ENCODE measurements at places on chromosomes 3 and 15.

- no peak for DNase-seq
Observed at GRCh38 chr15:50500352-50500751, 46.1 kb downstream of the USP50 start.

- no peak for DNase-seq
Observed at GRCh38 chr15:99268431-99268830, 17.1 kb downstream of the LRRC28 start.

DNA sequence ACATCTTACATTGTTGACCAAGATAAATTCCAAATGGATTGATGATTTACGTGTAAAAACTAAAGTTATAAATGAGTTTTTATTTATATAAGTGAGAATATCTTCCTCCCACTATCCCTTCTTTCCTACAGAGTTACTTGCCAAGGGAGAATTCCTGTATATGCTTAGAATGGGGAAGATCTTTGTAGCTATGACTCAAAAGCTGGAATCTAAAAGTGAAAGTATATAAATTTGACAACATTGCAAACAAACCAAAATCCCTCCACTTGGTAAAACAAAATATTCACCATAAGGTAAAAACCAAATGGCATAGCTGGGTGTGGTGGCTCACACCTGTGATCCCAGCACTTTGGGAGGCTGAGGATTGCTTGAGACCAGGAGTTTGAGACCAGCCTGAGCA is 52.7 kb upstream of the GCNT3 start:
- no peak for DNase-seq

DNA sequence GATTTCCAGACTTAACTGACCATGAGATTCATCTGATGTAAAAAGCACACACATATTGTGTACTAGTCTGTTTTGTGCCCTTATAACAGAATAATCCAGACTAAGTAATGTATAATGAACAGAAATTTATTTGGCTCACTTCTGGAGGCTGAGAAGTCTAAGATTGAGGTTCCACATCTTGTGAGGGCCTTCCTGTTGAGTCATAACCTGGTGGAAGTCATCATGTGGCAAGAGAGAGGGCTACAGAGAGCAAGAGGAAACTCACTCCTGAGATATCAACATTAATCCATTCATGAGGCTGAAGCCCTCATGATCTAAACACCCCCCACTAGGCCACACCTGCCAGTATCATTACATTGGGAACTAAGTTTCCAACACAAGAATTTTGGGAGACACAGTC is 977.6 kb downstream of the MCTP2 start:
- no peak for DNase-seq

DNA sequence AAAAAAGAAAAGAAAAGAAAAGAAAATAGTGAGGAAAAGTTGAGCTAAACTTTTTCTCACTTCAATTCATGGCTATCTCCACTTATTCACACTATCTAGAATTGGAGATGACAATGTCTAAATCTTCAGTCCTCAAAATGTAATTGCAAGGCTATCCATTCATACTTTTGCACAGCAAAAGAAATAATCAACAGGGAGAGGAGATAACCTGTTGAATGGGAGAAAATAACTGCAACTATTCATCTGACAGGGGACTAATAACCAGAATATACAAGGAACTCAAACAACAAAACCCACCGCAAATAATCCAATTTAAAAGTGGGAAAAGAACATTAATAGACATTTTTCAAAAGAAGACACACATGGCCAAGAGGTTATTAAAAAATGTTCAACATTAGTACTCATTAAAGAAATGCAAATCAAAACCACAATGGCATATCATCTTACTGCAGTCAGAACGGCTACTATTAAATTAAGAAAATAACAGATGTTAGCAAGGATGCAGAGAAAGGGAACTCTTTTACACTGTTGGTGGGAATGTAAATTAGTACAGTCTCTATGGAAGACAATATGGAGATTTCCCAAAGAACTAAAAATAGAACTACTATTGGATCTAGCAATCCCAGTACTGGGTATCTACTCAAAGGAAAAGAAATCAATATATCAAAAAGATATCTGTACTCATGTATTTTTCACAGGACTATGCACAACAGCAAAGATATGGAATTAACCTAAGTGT is 73.5 kb upstream of the PPIB start:
- DNase-seq, result no peak

- DNase-seq, result peak; percentile 68
Observed at GRCh38 chr3:138114988-138115971, at the start of gene DZIP1L. DZIP1L (minus strand) TSS chr3:138115608; CDS start chr3:138103971, 11,637 bp downstream.

DNA sequence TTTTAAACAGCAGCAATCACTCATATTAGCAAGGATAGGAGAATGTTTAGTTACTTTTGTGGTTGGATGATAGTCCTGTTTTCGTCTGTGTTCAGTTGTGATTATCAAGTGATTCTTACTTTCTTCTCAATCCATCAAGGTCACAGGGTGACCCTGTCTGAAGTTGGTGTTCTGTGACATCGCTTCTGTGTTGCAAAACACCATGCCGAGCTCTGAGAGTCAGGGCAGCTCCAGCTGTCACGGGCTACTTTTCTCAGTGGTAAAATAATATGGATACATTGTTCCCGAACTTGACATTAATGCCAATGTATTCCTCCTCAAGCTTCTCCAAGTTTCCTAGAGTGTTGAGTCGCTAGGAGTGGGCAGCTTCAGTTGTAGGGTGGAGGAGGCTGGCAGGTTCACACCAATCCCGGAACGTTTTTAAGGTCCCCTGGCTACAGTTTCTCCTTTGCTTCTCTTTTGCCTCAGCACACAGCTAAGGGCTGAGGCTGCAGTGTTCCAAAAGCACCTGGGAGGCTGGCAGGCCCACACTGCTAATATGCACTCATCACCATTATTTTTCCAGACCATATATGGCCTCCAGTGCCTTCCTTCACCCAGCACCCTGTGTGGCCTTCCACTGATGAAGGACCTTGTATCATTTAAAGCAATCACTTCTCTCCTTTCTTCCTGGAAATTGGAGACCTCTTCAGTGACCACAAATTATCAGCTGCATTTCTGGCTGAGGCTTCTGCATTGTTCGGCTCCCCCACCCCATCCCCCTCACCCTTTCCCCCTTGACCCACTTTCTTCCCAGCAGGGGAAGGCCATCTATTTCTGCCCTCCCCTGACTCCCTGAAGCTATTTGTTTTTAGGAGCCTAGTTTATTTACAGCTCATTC is 25.8 kb downstream of the COLQ start:
- no peak for DNase-seq

GRCh38 chr3:147267434-147267833 is 138.9 kb downstream of the ZIC4 start:
- no peak for DNase-seq

Data from RCC 7860 (cell line).